ENCODE measurements at places on chromosomes 7 and 10.

GRCh38 chr7:107856806-107857540 is 34.0 kb upstream of the DLD start:
- no peak for DNase-seq

DNA sequence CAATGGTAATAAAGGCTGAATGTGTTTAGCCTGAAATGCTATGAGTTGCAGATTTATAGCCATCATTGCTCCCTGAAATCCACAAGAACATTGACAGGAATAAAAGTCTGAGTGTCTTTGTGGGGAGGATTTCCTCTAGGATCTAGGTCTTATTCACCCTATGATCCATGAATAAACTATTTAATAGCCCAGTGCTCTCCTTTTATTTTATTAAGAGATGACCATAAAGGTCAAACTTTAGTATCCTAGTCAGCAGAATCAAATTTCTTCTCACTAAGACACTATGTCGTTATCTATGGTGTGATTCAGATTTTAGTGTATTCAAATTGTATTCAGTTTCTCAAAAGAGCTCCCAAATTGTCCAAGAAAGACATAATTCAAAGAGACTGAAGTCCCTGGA is 67.8 kb upstream of the AKR1E2 start:
- DNase-seq = no peak

GRCh38 chr7:25707768-25708620 is 444.0 kb upstream of the NFE2L3 start:
- DNase-seq = no peak

GRCh38 chr7:67407392-67408071 is 410.9 kb downstream of the TYW1 start:
- DNase-seq = no peak

DNA sequence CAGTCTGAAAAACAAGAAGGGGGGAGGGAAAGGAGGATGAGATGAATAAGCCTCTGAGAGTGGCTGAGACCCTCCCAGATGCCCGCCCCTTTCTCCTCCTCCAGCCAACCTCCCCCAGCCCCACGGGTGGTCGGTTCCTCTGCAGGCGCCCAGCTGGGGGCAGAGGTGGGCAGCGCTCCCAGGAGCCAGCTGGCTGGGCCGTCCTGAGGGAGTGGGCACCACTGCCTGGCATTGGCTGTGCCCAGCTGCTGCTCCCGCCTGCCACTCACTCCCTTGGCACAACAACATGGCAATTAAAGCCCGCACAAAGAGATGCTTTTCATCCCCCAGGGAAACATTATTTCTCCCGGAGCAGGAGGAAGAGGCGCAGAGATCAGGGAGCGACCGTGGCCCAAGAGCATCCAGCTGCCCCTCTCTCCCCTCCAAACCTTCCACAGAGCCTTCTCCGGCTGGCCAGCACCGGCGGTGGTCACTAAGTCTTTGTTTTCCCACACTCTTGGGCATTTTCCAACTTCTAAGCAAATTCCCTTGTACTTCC is 107.2 kb downstream of the SPDYE5 start:
- peak; percentile 97 for DNase-seq

DNA sequence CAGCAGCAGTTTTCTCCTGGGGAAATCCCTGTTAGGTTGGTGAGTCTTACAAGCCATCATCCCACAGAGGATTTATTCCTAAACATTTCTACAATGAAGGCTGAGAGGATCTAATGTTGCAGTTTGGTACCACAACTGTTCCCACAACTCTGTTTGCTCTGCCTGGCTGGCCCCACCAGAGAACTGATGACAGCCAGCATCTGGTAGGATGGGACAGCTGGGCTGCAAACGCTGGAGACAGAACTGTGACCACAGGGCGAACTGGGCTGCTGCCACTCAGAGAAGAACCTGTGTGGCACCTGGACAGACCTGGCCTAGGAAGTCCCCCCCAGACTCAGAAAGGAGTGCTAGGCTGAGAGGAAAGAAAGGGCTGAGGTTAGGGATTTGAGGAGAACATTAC is 94.8 kb downstream of the CALN1 start:
- peak; percentile 27 for DNase-seq

DNA sequence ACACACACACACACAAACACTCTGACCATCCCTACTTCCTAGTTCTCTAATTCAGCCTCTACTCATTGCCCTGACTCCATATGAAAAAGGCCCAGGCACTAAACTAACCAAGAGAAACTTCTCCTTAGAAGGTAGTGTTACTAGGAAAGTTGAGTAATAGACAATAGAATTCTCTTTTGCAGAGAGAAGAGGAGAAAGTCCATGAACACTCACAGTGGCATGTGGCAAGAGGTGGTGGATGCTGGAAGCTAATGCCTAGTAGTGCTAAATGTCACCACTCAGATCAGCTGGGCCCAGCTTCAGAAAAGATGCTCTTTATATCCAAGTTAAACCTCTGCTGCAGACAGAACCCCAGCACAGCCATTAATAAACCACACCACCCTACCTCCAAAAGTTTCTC is 58.2 kb downstream of the SORBS1 start:
- DNase-seq = no peak
